ENCODE measurements at places on chromosomes 12 and 14.

- no peaks in the 10 kb centered on the region for H3K36me3 ChIP-seq
- H3K27ac ChIP-seq: no peak overlapping the region
- H3K4me3 ChIP-seq: no peak overlapping the region
- peaks cover 31% of the 10 kb centered on the region for H3K27me3 ChIP-seq
- no peaks in the 10 kb centered on the region for H3K4me1 ChIP-seq
Observed at GRCh38 chr12:71536939-71537622, 97.5 kb downstream of the LGR5 start.

DNA sequence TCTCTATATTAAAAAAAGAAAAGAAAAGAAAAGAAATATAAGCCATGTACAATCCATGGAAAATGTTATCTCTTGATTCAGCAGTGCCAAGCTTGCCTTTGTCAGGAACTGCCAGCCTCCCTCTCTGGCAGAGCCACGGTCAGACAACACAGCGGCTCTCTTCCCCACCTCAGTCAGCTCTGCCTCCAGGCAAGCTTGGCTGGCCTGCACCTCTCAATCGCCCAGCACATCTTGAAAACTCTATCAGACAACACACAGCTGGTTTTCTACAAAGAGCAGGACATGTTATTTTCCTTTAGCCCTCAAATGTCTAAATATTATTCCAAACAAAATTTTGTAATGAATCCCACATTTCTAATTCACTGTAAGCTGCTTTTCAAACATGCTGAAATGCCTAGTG lies 20.0 kb upstream of the GCH1 start:
- H3K36me3 ChIP-seq: no peaks in the 10 kb centered on the region
- no peak overlapping the region for H3K4me3 ChIP-seq
- no peak overlapping the region for H3K27ac ChIP-seq

DNA sequence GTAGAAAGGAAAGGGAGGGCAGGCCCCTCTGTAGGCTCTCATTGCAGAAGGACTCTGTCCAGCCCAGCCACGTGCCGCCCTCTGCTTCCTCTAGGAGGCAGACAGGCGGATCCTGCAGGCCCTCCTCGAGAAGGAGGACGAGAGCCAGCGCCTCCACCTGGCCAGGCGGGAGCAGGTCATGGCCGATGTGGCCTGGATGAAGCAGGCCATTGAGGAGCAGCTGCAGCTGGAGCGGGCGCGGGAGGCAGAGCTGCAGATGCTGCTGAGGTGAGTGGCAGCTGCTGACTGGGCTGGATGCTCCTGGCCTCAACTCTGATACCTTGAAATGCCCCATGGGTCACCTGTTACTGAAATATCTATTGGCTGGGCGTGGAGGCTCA lies 10.9 kb downstream of the TCHP start:
- H3K4me1 ChIP-seq: peaks cover 3% of the 10 kb centered on the region
- no peaks in the 10 kb centered on the region for H3K27me3 ChIP-seq
- no peak overlapping the region for H3K27ac ChIP-seq
- no peak overlapping the region for H3K4me3 ChIP-seq

GRCh38 chr14:76844223-76844622 lies 18.0 kb downstream of the LRRC74A start:
- peak; percentile 34 for DNase-seq
- H3K4me1 ChIP-seq: peaks cover 4% of the 10 kb centered on the region
- no peak overlapping the region for H3K27ac ChIP-seq
- no peaks in the 10 kb centered on the region for H3K36me3 ChIP-seq
- H3K27me3 ChIP-seq: peaks cover 51% of the 10 kb centered on the region

DNA sequence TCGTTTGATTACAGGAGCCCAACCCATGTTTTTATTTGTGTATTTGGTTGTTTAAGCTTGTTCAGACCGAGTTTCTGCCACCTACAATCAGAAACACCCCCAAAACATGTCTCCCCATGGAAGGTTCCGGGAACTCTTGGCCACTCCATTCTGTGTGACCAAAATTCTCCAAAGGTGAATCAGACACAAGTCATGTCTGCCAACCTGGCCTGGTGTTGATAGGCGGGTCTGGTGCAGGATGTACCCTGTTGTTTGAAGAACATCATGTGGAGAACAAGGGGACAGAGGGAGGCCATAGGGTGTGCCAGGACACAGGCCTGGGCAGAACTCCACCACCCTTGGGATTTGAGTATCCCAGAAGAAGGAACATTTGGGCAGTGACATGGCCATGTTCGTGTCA lies 147.1 kb upstream of the MYL2 start:
- H3K4me1 ChIP-seq: peaks cover 4% of the 10 kb centered on the region
- no peak for DNase-seq
- peaks cover 23% of the 10 kb centered on the region for H3K27me3 ChIP-seq

GRCh38 chr14:52987514-52987913 lies 36.7 kb upstream of the FERMT2 start:
- no peak overlapping the region for H3K27ac ChIP-seq
- H3K27me3 ChIP-seq: peaks cover 11% of the 10 kb centered on the region
- no peak overlapping the region for H3K4me3 ChIP-seq
- no peak for DNase-seq
- no peaks in the 10 kb centered on the region for H3K36me3 ChIP-seq

- DNase-seq: peak; percentile 26
- peaks cover 1% of the 10 kb centered on the region for H3K4me1 ChIP-seq
- H3K4me3 ChIP-seq: peak overlapping the region; percentile 64
- no peaks in the 10 kb centered on the region for H3K36me3 ChIP-seq
- H3K27me3 ChIP-seq: peaks cover 4% of the 10 kb centered on the region
- no peak overlapping the region for H3K27ac ChIP-seq
Observed at GRCh38 chr14:22112004-22112403, 438.4 kb upstream of the OR4E1 start.

GRCh38 chr12:105110851-105111250 lies 3.3 kb downstream of the WASHC4 start:
- H3K36me3 ChIP-seq: peaks cover 19% of the 10 kb centered on the region
- no peak overlapping the region for H3K27ac ChIP-seq
- no peak overlapping the region for H3K4me3 ChIP-seq
- no peak for DNase-seq
- peaks cover 52% of the 10 kb centered on the region for H3K4me1 ChIP-seq

GRCh38 chr14:100823413-100824080 lies 2.4 kb upstream of the MEG3 start:
- peaks cover 9% of the 10 kb centered on the region for H3K4me1 ChIP-seq
- H3K36me3 ChIP-seq: peaks cover 3% of the 10 kb centered on the region
- no peak overlapping the region for H3K4me3 ChIP-seq
- DNase-seq: no peak

- H3K4me1 ChIP-seq: peaks cover 3% of the 10 kb centered on the region
- DNase-seq: no peak
- H3K27me3 ChIP-seq: no peaks in the 10 kb centered on the region
- no peak overlapping the region for H3K4me3 ChIP-seq
- no peak overlapping the region for H3K27ac ChIP-seq
- H3K36me3 ChIP-seq: no peaks in the 10 kb centered on the region
Observed at GRCh38 chr12:26278266-26278665, 82.9 kb downstream of the SSPN start.

DNA sequence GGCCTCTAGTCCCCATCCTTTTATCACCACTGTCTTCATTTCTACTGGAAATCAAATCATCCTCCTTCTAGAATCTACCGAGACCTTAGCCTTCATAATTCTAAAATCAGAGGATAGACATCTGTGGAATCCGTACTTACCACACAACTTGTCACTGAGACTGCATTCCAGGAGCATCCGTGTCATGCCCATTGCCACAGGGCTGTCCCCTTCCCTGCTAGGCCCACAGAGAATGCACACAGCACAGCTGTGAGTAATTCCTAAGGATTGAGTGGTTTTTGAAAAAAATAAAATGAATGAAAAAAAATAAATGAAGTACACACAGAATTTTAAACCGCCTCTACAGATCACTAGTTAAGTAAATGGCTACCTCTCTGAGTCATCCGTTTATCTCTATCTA lies 21.0 kb upstream of the MAGOHB start:
- H3K4me1 ChIP-seq: no peaks in the 10 kb centered on the region
- H3K27ac ChIP-seq: no peak overlapping the region
- peaks cover 4% of the 10 kb centered on the region for H3K36me3 ChIP-seq

DNA sequence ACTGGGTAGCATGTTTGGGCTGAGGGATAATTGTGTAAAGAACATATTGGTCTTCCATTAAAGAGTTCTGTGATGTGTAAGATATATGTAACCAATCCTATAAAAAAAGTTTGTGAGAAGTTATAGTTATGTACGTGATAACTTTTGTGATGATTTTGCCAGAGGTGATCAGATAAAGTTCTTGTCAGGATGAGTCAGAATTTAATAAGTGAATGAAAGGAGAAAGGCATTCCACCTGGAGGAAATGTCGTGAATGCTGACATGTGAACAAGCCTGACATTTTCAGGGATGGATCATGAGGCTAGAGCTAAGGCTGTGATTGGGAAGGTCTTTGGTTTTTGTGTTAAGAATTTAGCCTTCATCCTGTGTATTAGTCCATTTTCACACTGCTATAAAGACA lies 241.5 kb downstream of the SNAPC1 start:
- no peak for DNase-seq
- no peaks in the 10 kb centered on the region for H3K36me3 ChIP-seq
- no peak overlapping the region for H3K4me3 ChIP-seq
- H3K4me1 ChIP-seq: no peaks in the 10 kb centered on the region

GRCh38 chr14:20730891-20731290 lies 14.8 kb upstream of the EDDM3A start:
- H3K27me3 ChIP-seq: peaks cover 32% of the 10 kb centered on the region
- H3K4me1 ChIP-seq: no peaks in the 10 kb centered on the region
- H3K4me3 ChIP-seq: no peak overlapping the region
- no peaks in the 10 kb centered on the region for H3K36me3 ChIP-seq
- H3K27ac ChIP-seq: no peak overlapping the region
- DNase-seq: no peak

- H3K4me3 ChIP-seq: no peak overlapping the region
- H3K4me1 ChIP-seq: no peaks in the 10 kb centered on the region
- no peaks in the 10 kb centered on the region for H3K27me3 ChIP-seq
- H3K36me3 ChIP-seq: no peaks in the 10 kb centered on the region
Observed at GRCh38 chr14:90626550-90626949, 189.7 kb downstream of the TTC7B start.

DNA sequence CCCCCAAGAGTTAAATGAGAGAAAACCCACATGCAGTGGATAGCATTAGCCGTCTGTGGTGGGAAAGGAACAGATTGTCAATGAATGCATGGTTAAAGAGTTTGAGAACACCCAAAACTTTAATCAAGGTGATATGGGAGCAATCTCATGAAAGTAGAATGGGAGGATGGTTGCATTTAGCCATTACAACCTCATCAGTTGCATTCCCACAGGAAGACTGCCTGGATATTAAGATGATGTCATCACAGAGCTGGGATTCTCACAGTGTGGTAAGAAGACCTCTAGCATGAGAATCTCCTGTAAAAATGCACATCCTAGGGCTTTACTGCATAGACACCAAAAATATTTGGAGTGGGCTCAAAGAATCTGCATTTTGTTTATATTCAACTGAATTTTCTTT lies 284.9 kb downstream of the RGS6 start:
- H3K4me3 ChIP-seq: no peak overlapping the region
- H3K27ac ChIP-seq: no peak overlapping the region
- no peak for DNase-seq

DNA sequence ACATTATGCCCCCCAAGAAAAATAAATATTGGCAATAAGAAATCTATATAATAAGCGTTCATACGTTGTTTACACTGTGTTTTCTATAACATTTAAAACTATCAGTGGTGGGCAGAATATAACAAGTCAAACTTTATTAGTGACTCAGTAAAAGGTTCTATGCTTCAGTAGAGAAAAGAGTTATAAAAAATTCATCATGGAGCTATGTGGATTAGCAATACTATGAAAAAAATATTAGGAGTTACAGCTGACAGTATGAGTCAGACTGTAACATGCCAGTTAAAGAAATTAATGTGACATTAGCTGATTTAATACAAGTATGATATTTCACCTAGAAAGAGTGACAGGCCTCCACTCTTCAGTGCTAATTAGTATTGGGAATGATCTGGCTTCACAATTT lies 125.1 kb upstream of the GARIN6 start:
- H3K36me3 ChIP-seq: peaks cover 4% of the 10 kb centered on the region
- DNase-seq: no peak
- H3K27ac ChIP-seq: no peak overlapping the region
- no peaks in the 10 kb centered on the region for H3K27me3 ChIP-seq

DNA sequence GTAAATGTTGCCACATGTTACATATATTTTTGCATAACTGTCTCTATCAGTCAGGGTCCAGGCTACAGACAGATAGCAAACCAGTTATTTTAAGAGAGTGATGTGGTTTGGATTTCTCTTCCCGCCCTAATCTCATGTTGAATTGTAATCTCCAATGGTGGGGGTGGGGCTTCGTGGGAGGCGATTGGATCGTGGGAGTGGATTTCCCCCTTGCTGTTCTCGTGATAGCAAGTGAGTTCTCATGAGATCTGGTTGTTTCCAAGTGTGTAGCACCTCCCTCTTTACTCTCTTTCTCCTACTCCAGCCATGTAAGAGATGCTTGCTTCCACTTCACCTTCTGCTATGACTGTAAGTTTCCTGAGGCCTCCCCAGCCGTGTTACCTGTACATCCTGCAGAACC lies 704.2 kb upstream of the TBX3 start:
- H3K36me3 ChIP-seq: no peaks in the 10 kb centered on the region
- DNase-seq: no peak
- no peak overlapping the region for H3K4me3 ChIP-seq
- no peaks in the 10 kb centered on the region for H3K27me3 ChIP-seq
- no peaks in the 10 kb centered on the region for H3K4me1 ChIP-seq
- H3K27ac ChIP-seq: no peak overlapping the region

DNA sequence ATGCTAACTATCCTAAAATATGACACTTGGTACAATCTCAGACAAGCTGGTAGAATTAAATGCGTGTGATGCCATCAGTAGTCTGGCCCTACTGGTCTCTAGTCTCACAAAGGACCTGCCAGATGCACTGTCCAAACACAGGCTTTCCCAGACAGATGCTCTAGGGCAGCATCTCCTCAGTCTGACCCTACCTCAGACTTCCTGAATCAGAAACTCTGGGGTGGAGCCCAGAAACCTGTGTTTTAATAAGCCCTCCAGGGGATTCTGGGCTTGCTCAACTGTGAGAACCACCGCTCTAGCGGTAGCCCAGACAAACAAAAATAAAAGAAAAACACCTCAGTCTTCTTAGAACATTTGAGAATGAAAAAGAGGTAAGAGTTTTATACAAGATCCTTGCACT lies 48.0 kb downstream of the BDKRB1 start:
- no peaks in the 10 kb centered on the region for H3K4me1 ChIP-seq
- H3K36me3 ChIP-seq: peaks cover 55% of the 10 kb centered on the region

DNA sequence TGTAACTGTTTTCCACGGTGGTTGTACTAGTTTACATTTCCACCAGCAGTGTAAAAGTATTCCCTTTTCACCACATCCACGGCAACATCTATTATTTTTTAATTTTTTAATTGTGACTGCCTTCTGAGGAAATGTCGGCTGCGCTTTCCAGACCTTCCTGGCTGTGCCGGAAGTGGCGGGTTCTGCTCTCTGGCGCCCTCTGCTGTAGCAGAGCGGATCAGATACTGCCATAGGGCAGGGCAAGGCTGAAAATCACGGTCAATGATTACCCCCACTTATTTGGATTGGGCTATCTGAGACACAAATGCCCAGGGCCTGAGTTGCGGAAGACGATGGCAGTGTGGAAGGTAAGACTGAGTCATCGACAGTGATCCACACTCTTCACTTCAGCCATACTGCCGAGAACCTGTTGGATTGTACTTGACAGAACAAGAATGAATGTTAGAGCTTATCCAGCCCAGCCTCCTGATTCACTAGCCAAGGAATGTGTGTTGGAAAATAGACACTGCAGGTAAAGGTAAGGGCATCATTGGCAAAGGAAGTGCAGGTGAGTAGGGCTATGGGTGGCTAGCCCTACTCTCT lies 124.2 kb downstream of the NTF3 start:
- no peak overlapping the region for H3K27ac ChIP-seq
- H3K4me1 ChIP-seq: no peaks in the 10 kb centered on the region
- no peak for DNase-seq
- no peaks in the 10 kb centered on the region for H3K27me3 ChIP-seq
- H3K36me3 ChIP-seq: no peaks in the 10 kb centered on the region

- no peak for DNase-seq
- no peaks in the 10 kb centered on the region for H3K4me1 ChIP-seq
- no peak overlapping the region for H3K4me3 ChIP-seq
- H3K27ac ChIP-seq: no peak overlapping the region
- no peaks in the 10 kb centered on the region for H3K27me3 ChIP-seq
Observed at GRCh38 chr12:42904683-42905418, 315.3 kb upstream of the PRICKLE1 start.
